ENCODE measurements at places on chromosomes 1 and 21.
A peak's percentile ranks its signal among the peaks of the same experiment; 100 is the strongest.

DNA sequence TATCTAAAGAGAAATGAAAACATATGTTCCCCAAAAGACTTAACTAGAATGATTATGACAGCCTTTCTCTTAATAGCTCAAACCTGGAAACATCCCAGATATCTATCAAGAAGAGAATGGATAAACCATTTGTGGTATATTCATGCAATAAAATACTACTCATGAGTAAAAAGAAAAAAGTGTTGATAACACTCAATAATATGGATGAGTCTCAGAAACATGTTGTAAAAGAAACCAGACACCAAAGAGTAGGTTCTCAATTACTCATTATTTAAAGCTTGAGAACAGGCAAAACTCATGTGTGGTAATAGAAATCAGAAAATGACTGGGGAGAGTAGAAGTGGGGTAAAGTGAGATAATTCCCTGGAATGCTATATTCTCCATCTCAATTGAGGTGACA is 154.1 kb downstream of the PHTF1 start:
- no peak for DNase-seq

GRCh38 chr1:226945106-226945857 is 5.2 kb downstream of the COQ8A start:
- DNase-seq, result no peak

GRCh38 chr1:204367956-204368355 is 8.2 kb upstream of the PLEKHA6 start:
- no peak for DNase-seq

DNA sequence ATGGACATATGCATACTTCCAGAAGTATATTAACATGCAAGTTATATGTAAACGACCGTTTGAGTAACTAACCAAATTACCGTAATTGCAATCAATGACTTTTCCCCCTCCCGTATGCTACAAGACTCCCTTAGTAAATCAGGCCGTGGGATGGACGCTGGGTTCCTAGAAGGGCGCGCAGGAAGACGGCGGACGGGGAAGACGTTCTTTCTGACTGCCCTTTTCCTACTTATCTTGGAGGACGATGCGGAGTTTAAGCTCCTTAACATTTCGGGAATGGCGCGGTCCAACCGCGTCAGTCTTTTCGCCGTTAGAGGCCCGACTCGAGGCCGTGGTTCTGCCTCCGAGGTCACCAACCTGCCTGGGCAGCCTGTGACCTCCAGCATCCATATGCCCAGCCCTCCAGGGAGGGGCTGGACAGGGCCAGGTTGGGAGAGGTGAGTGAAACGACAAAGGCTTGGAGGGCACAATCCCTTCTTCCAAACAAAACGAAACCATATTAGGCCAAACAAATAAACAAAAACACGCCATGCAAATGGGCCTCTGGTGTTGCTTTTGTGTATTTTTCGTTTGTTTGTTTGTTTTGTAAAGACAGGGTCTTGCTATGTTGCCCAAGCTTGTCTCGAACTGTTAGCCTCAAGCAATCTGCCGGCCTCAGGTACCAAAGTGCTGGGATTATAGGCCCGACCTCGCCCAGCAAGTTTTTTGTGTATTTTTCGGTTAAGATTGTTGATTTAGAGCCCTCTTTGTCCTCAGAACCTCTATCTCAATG is 873 bp upstream of the PI4KB start:
- no peak for DNase-seq

DNA sequence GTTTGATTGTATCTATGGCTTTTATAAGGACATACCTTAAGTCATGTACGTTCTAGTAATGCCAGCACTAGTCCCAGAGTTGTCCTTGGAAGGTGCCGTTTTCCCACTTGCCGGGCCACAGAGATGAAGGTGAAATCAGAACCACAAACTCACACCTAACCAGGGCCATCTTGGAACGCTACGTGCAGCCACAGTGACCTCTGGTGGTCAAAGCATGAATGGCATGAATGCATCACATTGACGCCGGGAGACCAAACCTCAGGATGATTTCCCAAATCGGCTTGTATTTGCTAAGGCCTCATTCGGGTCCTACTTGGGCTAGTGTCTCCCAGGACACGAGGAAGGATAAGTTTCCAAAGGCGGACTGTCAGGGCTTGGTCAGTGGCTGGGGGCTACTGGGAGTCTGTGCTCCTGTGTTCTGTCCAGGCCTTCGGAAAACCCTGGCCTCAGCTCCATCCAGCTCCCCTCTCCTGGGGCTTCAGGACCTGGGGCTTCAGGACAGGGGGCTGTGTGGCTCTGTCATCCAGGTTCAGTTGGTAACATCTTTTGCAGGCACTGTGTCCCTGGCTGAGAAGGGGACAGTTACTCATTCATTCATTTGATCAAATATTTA is 260.5 kb downstream of the PRDM2 start:
- peak; percentile 62 for DNase-seq

DNA sequence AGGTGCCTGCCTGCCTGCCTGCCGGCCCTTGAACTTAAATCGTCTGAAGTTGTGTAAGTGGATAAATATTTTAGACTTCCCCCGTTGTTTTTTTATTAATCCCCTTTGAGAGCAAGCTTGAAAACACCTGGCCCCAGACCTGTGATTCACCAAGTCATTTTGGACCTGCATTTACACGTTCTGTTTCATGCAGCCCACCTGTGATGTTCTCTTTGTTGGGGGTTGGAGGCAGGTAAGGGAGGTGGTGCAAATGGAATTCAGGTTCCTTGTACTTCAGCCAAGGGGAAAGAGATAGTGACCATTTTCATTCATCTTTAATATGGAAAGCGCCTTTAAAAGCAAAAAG is 1.2 kb downstream of the SLC37A1 start:
- DNase-seq, result no peak

DNA sequence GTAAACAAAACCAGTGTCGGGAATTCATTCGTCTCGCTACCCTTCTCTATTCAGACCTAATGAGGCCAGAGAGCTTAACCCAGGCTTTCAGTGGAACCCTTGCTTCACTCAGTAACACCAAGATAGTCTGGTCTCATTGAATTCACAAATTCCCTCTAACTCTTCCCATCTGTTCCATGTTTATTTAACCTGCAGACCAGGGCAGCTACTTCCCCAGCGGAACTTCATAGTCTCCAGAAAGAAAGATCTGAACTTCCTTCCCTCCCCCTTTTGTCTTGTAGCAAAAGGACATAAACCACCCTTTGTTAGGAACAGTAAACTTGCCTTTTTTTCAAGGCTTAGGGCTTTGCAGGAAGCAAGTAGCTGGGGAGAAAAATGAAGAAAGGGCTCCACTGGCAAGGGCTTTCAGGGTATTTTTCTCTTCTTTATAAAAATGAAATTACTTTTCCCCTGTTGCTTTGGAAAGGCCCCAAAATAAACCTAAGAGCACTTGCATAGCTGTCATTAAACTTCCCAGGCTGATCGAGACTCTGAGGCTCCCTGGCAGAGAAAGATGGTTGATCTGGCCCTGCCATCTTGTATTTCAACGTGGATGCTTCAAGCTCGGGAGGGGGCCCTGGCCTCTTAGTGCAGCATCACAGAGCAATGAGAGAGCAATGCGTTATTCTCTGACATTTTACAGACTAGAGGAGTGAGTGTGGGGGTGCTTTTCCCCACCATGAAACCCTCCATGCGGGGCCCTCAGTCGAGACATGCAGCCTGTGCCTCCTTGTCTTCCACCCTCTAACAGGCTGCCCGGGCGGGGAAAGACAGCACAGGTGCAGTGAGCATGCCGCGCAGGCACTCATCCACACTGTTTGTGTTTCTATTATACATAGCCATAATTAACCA is 30.0 kb downstream of the MIS18A start:
- no peak for DNase-seq

GRCh38 chr21:26962621-26963181 is 4.2 kb downstream of the ADAMTS5 start:
- DNase-seq, result no peak

- no peak for DNase-seq
Observed at GRCh38 chr1:37817481-37817880, 9.5 kb upstream of the YRDC start.

All from common myeloid progenitor, CD34-positive (primary cell).